ENCODE measurements at places on chromosomes 4 and X. TPM values are rescaled to one million over a fixed set of nuclear protein-coding genes. Genes with fewer than 3 reads are reported as not detected.

XK gene
- 2.6 TPM for polyA plus RNA-seq

PAGE2 gene
- not detected for polyA plus RNA-seq

SLIT2 gene
- polyA plus RNA-seq, result 0.99 TPM

TREX2 gene
- 0.23 TPM for polyA plus RNA-seq

L1CAM gene
- 1.8 TPM for polyA plus RNA-seq

TMEM35A gene
- polyA plus RNA-seq, result 0.04 TPM

PLAC1 gene
- polyA plus RNA-seq, result not detected

TRPC5OS gene
- not detected for polyA plus RNA-seq

NPY1R gene
- 0.39 TPM for polyA plus RNA-seq

IL13RA1 gene
- polyA plus RNA-seq, result 16.8 TPM

HPGDS gene
- polyA plus RNA-seq, result 0.26 TPM

DNA sequence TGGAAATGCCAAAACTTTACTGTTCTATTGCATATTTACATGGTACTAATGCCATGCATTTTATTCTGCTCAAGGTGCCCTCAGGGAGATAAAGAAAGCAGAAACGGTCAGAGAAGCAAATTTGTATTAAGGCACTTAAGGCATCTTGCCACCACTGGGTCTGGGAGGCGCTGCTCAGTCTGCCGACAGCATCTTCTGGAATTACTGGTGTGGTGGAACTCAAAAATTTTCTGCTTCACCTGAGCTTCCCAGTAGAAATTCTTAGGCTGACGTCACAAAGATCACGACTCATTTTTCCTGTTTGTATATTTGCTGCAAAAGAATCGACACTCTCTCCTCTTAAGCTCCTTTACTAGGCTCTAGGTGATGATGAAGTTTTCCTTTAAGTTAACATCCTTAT lies 3.0 kb downstream of the RASSF6 start:
- no peaks in the 10 kb centered on the region for H3K4me1 ChIP-seq
- no peaks in the 10 kb centered on the region for H3K36me3 ChIP-seq
- no peak overlapping the region for H3K27ac ChIP-seq
- peaks cover 3% of the 10 kb centered on the region for H3K27me3 ChIP-seq

DNA sequence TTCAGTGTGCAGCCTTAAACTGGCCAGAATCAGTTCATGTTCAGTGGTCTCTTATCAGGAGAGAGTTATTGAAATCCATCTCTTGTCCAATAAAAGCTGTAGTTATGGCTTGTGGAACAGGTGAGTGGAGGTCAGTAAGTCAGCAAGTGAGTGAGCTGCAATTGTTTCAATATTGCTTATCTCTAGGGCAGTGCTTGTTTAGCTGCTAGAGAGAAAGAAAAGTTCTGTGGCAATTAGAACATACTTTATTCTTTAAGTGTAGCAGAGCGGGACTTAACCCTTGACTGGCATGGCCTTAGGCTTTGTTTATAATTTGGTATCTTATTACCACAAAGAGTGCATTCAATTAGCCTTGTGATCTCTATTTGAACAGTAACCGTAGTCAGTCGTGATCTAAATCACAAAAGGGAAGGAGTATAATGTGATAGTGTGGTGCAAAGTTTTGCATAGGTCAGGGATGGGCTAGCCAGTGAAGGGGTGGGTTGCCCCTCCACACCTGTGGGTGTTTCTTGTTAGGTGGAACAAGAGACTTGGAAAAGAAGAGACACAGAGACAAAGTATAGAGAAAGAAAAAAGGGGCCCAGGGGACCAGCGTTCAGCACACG lies 6.9 kb upstream of the ETDC start:
- no peaks in the 10 kb centered on the region for H3K36me3 ChIP-seq
- no peak overlapping the region for H3K27ac ChIP-seq
- no peak for DNase-seq
- H3K27me3 ChIP-seq, result no peaks in the 10 kb centered on the region

DNA sequence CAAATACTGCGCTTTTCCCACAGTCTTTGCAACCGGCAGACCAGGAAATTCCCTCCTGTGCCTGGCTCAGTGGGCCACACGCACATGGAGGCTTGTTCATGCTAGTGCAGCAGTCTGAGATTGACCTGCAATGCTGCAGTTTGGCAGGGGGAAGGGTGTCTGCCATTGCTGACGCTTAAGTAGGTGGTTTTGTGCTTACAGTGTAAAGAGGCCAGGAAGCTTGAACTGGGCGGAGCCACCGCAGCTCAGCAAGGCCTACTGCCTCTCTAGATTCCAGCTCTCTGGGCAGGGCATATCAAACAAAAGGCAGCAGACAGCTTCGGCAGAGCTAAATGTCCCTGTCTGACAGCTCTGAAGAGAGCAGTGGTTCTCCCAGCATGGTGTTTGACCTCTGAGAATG lies 390.5 kb upstream of the TECRL start:
- no peak for DNase-seq
- H3K27me3 ChIP-seq, result no peaks in the 10 kb centered on the region
- H3K27ac ChIP-seq, result no peak overlapping the region
- no peaks in the 10 kb centered on the region for H3K4me1 ChIP-seq
- no peak overlapping the region for H3K4me3 ChIP-seq

DNA sequence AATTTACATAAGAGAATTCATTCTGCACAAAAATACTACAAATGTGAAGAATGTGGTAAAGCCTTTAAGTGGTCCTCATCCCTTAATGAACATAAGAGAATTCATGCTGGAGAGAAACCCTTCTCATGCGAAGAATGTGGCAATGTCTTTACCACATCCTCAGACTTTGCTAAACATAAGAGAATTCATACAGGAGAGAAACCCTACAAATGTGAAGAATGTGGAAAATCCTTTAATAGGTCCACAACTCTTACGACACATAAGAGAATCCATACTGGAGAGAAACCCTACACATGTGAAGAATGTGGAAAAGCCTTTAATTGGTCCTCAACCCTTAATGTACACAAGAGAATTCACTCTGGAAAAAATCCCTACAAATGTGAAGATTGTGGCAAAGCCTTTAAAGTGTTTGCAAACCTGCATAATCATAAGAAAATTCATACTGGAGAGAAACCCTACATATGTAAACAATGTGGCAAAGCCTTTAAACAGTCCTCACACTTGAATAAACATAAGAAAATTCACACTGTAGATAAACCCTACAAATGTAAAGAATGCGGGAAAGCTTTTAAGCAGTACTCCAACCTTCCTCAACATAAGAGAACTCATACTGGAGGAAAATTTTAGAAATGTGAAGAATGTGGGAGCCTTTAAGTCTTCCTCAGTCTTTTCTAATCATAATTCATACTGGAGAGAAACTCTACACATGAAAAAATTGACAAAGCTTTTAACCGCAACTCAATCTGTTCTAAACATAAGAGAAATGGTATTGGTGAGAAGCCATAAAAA lies 37.4 kb downstream of the ZNF718 start:
- no peak overlapping the region for H3K27ac ChIP-seq
- DNase-seq, result no peak
- H3K36me3 ChIP-seq, result peaks cover 34% of the 10 kb centered on the region
- no peaks in the 10 kb centered on the region for H3K27me3 ChIP-seq

DNA sequence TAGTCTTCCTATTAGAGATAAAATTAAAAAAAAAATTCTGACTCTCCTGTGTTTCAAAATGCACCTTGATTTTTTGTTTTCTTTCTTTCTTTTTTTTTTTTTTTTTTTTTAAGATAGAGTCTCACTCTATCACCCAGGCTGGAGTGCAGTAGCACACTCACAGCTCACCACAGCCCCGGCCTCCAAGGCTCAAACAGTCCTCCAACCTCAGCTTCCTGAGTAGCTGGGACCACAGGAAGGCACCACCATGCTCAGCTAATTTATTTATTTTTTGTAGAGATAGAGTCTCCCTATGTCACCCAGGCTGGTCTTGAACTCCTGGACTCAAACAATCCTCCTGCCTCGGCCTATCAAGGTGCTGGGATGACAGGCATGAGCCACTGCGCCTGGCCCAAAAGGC lies 41.1 kb upstream of the TMEM184C start:
- H3K27ac ChIP-seq, result no peak overlapping the region
- no peaks in the 10 kb centered on the region for H3K27me3 ChIP-seq
- no peaks in the 10 kb centered on the region for H3K4me1 ChIP-seq
- no peak for DNase-seq

GRCh38 chr4:68406479-68406859 lies 40.8 kb upstream of the TMPRSS11E start:
- H3K27ac ChIP-seq, result no peak overlapping the region
- H3K36me3 ChIP-seq, result no peaks in the 10 kb centered on the region
- H3K4me3 ChIP-seq, result no peak overlapping the region
- DNase-seq, result no peak
- no peaks in the 10 kb centered on the region for H3K4me1 ChIP-seq
- no peaks in the 10 kb centered on the region for H3K27me3 ChIP-seq

GRCh38 chrX:28969126-28969525 lies 381.9 kb downstream of the IL1RAPL1 start:
- H3K27ac ChIP-seq, result no peak overlapping the region
- no peaks in the 10 kb centered on the region for H3K36me3 ChIP-seq
- H3K4me1 ChIP-seq, result no peaks in the 10 kb centered on the region
- DNase-seq, result no peak
- H3K4me3 ChIP-seq, result no peak overlapping the region

GRCh38 chrX:134734466-134734952 lies 76.2 kb upstream of the PLAC1 start:
- H3K27ac ChIP-seq, result no peak overlapping the region
- no peak overlapping the region for H3K4me3 ChIP-seq
- no peaks in the 10 kb centered on the region for H3K27me3 ChIP-seq

GRCh38 chrX:100512471-100512870 lies 72.3 kb upstream of the TNMD start:
- no peak for DNase-seq
- H3K27ac ChIP-seq, result no peak overlapping the region
- no peaks in the 10 kb centered on the region for H3K4me1 ChIP-seq
- no peaks in the 10 kb centered on the region for H3K27me3 ChIP-seq
- no peaks in the 10 kb centered on the region for H3K36me3 ChIP-seq
- H3K4me3 ChIP-seq, result no peak overlapping the region

GRCh38 chr4:139054791-139055505 lies 39.4 kb downstream of the NOCT start:
- no peak overlapping the region for H3K4me3 ChIP-seq
- peaks cover 15% of the 10 kb centered on the region for H3K4me1 ChIP-seq
- H3K27ac ChIP-seq, result peak overlapping the region; percentile 11
- H3K36me3 ChIP-seq, result peaks cover 24% of the 10 kb centered on the region

DNA sequence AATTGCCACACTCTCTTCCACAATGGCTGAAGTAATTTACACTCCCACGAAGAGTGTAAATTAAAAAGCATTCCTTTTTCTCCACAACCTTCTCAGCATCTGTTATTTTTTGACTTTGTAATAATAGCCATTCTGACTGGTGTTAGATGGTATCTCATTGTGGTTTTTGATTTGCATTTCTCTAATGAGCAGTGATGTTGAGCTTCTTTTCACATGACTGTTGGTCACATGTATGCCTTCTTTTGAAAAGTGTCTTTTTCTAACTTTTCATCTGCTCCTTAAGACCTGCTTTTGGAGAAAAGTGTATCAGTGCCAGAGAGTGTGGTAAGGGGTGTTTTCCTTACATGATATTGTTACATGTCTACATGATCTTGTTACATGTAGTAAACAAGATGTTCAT lies 25.7 kb downstream of the GUCY1A1 start:
- H3K4me1 ChIP-seq, result peaks cover 25% of the 10 kb centered on the region
- DNase-seq, result no peak
- H3K36me3 ChIP-seq, result peaks cover 2% of the 10 kb centered on the region
- H3K4me3 ChIP-seq, result no peak overlapping the region
- no peaks in the 10 kb centered on the region for H3K27me3 ChIP-seq

DNA sequence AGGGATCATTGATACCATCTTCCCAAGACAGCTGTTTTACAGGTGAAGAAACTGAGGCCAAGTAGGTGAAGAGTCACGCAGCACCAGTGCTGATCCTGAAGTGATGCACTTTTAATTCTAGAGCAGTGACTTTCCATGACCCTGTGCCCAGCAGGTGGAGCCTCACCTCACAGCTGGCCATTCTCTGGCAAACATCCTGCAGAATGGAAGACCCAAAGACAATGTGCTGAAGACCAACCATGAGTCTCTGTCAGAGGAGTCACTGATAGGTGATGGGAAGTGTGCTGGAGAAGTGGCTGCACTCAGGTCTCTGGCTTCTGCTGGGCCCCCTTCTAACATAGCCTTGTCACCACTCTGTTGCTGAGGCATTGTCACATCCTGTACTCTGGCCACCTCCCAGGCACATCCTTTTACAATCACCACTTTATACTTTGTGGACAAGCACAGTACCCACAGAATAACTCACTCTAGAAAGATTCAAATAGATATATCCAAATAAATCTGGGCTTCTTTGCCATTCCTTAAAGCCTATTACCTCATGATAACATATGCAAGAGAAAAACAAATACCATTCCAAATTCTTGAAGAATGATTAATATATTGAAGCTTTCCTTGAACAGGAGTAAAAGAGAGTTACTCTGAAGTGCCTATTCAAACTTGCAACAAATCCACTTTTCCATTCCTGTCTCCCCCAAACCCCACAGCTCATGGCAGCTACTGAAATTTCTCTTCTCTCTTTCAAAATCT lies 64.1 kb upstream of the SCOC start:
- peak overlapping the region; percentile 85 for H3K27ac ChIP-seq
- H3K4me3 ChIP-seq, result no peak overlapping the region
- DNase-seq, result peak; percentile 37
- H3K27me3 ChIP-seq, result no peaks in the 10 kb centered on the region

DNA sequence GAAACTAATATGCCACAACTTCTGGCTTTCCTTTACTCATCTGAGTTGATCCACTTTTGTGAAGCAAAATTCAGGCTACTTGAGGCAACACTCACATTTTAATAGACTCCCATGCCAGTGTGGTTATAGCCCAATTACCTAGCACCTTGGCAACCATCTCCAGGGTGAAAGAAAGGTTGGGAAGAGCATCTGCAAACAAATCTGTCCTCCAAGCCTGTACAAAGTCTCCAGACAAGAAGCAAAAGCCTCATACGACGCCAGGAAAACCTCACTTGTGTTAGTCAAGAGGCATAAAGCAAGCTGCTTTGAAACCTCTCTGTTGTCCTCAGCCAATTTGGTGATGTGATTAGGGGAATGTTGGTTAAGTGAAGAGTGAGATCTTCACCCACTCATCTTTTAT lies 246.6 kb downstream of the THOC2 start:
- no peak overlapping the region for H3K27ac ChIP-seq
- H3K4me1 ChIP-seq, result no peaks in the 10 kb centered on the region
- no peak for DNase-seq

GRCh38 chr4:29005838-29006237 lies 1714.3 kb upstream of the PCDH7 start:
- H3K27me3 ChIP-seq, result no peaks in the 10 kb centered on the region
- H3K4me1 ChIP-seq, result peaks cover 13% of the 10 kb centered on the region
- no peaks in the 10 kb centered on the region for H3K36me3 ChIP-seq

GRCh38 chr4:15811703-15812337 lies 33.7 kb downstream of the CD38 start:
- no peaks in the 10 kb centered on the region for H3K27me3 ChIP-seq
- H3K27ac ChIP-seq, result no peak overlapping the region
- no peaks in the 10 kb centered on the region for H3K4me1 ChIP-seq
- H3K36me3 ChIP-seq, result no peaks in the 10 kb centered on the region
- H3K4me3 ChIP-seq, result no peak overlapping the region

GRCh38 chr4:139312552-139313332 lies 10.5 kb upstream of the NDUFC1 start:
- H3K4me1 ChIP-seq, result peaks cover 69% of the 10 kb centered on the region
- no peaks in the 10 kb centered on the region for H3K36me3 ChIP-seq
- H3K27me3 ChIP-seq, result no peaks in the 10 kb centered on the region
- H3K27ac ChIP-seq, result no peak overlapping the region
- H3K4me3 ChIP-seq, result no peak overlapping the region

Data from heart left ventricle (tissue), 16 donors.